NCI-H1930 (cell line): ENCODE measurements at places on chromosomes 7 and 10.

DNA sequence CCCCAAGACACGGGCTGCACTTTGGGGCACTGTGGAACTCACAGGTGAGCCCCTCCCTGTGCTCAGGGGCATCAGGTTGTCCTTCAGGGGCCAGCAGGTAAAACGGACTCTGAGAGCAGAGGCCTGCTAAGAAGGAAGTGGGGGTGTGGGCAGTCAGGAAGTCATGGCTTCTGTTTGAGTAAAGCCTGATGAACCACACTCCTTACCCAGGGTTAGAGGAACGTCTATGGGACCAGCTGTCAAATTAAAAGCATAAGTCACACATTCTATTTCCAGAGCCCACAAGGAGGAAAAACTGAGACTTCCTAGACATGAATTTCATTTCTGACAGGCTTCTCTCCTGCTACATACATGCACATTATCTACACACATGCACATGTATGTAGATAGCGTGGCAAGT, 616.4 kb downstream of the SDK1 start:
- no peak for DNase-seq

GRCh38 chr10:78390051-78390450, 356.4 kb downstream of the RPS24 start:
- no peak for DNase-seq

- no peak for DNase-seq
These were observed 259.1 kb upstream of the KLF6 start for GRCh38 chr10:4043897-4044665.

- DNase-seq: no peak
These were observed 20.0 kb downstream of the FOXI2 start for GRCh38 chr10:127757033-127757432.

- no peak for DNase-seq
These were observed 154.8 kb downstream of the RPS24 start for GRCh38 chr10:78188446-78188845.

- DNase-seq: no peak
These were observed 208.0 kb downstream of the GALNT17 start for GRCh38 chr7:71339924-71340323.

GRCh38 chr10:14478604-14479003, 147.9 kb upstream of the FRMD4A start:
- peak; percentile 7 for DNase-seq

DNA sequence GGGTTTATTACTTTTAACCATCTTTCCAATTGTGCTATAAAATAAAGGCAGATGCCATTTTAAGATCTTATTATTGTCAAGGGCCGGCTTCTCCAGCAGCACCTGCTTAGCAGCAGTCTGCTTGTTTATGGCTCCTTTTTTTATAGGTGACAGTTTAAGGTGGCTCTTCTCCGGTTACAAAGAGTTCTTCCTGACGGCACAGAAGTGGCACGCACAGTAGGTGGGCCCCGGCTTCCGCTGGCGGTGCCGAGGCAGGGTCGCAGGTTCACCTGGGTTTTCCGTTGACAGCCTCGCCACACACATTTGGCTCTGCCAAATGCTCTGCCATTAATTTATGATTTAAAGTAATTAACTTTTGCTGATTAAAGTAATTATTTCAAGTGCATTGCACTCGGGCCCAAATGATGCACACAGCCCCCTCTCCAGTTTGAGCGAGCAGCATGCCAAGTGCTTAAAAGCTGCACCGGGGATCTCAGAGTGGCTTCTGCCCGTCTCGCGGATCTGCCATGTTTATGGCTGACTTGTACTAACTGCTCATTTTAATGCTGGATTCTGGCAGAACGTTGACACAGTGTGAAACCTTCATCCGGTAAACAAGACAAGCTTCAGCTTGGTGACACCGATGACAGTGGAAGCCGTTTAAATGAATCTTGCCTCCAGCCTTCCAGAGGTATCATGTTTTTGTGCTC, 355.1 kb upstream of the MKI67 start:
- no peak for DNase-seq

- DNase-seq: no peak
These were observed 65.6 kb downstream of the CDH23 start for GRCh38 chr10:71462062-71462935.

DNA sequence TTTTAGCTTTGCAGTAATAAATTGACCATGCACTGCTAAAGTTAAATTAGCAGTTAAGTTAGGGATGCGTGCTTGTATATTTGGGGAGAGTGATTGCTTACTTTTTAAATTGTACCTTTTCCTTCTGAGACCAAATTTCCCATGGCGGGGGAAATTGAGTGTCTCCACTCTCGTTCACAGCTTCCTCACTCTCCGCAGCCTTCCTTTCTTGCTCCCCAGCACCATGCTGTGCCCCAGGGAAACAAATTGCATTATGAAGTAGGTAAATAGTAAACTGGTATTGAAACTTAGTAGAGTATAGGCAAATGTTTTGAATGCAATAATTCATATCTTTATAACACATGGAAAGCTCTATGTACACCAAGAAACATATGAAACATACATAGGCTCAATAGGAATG, 85.4 kb downstream of the MALRD1 start:
- DNase-seq: no peak

DNA sequence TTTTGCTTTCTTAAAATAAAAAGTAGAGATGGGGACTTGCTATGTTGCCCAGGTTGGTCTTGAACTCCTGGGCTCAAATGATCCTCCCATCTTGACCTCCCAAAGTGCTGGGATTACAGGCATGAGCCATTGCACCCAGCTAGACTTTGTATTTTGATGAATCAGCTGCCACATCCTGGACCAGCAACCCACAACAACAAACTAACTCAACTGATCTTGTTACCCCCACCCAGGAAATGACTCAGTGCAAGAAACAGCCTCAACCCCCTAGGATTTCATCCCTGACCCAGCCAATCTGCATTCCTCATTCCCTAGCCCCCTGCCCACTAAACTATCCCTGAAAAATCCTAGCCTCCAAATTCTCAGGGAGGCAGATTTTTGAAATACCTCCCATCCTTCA, 123.8 kb downstream of the IPMK start:
- DNase-seq: no peak

DNA sequence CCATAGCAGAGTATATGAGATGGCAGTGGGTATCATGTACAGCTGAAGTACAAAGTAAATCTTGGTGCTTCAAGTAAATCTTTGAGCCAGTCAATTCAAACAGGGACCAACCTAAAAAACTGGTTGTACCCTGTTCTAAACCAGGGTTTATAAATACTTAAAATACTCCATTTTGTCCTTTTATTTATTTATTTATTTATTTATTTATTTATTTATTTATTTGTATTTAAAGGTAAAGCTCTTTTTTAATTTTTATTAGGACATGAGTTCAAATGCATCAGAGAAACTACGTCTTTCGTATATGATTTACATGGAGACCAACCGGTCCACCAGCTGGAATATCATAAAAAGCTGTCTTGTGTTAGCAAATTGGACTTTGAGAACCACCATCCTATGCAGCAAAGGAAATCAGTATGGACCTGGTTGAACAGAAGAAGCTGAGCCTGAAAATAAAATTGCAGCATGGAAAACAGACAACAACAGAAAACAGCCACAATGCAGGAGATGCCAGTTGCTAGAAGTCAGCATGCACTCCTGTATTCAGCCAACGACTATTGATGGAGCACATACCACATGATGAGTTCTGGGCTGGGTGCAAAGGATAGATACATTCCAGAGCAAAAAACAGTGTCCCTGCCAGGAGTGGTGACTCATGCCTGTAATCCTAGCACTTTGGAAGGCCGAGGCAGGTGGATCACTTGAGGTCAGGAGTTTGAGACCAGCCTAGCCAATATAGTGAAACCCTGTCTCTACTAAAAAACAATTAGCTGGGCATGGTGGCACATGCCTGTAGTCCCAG, 60.0 kb downstream of the PLXNA4 start:
- DNase-seq: no peak

DNA sequence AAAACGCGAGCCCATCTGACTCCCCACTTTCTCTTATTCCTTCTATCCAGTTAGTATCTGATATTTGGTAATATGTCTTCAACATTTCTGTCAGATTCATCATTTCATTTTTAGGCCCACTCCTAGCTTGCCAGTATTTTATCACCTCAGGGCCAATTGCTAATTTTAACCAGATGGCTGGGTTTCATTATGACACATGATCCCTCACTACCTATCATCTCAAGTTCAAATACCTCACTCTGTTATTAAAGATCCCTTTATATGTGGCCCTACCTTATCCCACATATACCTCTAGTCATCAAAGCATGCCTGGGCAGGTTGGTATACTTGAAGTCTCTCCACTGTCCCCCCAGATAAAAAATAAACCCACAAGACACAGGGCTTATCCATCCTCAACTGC, 104.9 kb downstream of the RNLS start:
- DNase-seq: no peak

- no peak for DNase-seq
These were observed 27.8 kb upstream of the ZNF273 start for GRCh38 chr7:64875258-64875657.

- no peak for DNase-seq
These were observed 68.2 kb upstream of the BAIAP2L1 start for GRCh38 chr7:98469088-98469487.

- no peak for DNase-seq
These were observed 177.2 kb upstream of the DKK1 start for GRCh38 chr10:52136921-52137320.

DNA sequence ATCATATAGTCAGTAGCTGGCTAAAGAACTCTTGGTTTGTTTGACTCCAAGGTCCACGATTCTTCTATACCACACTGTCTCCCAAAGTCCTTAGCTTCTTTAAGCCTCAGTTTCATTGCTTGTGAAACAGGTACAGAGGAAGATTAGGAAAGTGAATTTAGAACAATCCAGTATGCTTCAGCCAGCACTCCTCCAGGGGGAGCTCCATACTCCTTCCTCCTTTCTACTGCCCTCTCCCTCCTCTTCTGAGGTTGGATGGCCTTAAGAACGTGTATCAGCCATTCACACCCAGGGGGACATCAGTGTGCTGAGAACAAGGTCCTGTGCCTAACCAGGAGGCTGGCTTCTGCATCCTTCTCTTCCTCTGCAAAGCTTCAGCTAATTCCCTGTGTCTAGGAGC, 54.8 kb upstream of the CALD1 start:
- DNase-seq: no peak

DNA sequence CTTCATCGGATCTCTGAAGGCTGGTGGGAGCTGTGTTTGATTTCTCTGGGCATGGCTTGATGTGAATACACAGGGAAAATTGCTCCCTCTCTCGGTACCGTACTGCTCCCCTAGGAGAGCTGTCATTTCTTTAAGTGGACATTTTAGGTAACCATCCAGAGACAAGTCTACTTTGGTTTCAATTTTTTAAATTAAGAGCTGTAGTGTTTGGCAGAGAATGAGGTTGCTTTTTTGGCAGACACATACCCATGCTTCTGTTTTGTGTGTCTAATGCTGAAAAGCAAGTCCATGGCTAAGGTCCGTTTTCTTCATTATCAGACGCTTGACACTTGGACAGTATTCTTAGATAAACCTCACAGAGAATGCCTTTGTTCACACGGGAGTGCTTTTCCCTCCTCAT, 61.3 kb upstream of the TRIL start:
- no peak for DNase-seq

DNA sequence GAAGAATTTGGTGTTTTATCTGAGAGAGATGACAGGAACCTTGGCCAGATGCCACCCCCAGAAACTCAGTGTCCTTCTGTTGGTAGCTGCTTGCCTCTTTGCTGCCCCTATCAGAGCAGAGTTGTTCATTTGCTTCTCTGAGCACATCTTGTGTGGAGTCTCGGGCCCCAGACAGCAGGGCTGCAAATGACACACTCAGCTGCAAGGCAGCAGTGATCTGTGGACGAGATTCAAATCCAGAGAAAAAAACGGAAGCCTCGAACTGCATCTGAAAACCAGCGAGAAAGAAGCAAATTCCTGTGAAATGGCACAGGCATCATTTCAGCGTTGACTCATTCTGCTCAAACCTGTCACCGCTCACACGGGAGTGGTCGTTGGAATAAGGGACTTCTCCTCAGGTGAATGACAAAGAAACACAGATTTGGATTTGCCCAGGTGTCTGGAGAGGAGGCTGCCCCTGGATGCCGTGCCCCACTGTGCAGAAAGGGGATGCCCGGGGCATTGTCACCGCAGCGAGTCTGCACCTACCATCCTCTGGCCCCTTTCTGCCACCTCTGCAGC, 144.7 kb downstream of the PFKFB3 start:
- no peak for DNase-seq

DNA sequence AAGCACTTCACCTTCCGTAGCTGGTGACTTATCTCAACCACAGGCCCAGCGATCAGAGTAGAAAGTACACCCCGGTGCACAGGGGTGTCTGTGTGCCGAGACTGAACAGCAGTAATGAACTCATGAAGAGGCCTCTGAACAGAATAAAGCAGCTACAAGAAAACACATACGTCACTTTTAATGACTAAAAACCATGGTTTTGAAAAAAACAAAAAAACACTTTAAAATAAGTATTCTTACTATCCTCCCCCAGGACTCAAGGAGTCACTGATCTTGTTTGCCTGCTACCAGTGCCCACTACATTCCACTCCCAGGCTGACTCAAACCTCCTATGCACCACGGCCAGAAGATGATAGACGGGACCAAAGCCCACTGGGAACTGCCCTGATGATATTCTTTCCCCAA, 53.8 kb downstream of the NCAPG2 start:
- DNase-seq: no peak

DNA sequence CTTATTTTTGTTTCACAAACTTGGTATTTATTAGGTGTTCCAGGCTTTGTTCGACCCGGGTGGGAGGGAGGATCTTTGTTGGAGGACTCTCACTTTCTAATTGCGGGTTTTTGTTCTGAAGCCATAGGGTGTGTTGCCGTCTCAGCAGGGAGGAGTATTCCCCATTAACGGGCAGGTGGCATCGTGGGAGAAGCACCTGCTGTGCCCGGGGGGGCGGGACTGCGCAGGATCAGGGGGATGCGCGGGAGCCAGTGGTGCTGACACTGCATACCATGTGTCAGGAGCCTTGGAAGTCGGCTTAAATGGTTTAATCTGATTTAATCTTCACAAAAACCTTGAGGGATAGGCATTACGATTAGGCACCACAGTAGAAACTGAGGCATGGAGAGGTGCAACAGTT, 113.0 kb downstream of the MGMT start:
- DNase-seq: no peak

- DNase-seq: peak; percentile 7
These were observed 95.3 kb downstream of the HDAC9 start for GRCh38 chr7:18590744-18591340.

DNA sequence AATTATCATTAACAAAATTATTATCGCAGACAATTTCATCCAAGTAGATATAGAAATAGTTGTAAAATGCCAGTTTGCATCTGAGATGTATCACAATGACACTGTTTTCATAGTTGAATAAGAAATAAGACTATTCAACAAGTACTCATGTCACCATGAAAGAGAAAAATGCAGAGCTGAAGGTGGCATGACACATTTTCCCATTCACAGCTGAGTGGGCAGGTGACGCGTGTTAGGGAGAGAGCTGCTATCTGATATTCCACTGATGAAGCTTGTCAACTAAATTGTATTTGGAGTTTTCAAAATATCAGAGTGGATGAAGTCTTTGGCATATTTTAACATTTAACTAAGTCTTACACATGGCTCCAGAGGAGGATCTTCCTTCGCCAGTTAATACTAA, 70.3 kb upstream of the HDAC9 start:
- no peak for DNase-seq
